ENCODE measurements at places on chromosomes 4 and X.

DNA sequence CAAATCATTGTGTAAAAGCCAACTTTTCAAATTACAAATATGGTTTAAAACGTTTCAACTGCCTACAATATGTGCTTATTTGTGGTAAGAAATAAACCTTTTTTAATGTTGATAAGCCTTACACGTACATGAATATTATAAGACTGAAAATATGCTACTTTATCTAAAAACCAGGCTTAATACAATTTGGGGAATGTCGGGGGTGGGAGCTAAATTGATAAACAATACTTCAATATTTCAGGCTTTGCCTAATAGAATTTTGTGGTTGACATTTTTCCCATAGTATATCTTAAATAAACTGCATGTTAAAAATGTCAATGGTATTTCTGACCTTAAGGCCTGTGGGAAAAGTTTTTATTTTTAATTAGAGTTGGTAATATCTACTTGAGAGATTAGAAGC lies 69.8 kb upstream of the SLIT2 start:
- no peak for DNase-seq

DNA sequence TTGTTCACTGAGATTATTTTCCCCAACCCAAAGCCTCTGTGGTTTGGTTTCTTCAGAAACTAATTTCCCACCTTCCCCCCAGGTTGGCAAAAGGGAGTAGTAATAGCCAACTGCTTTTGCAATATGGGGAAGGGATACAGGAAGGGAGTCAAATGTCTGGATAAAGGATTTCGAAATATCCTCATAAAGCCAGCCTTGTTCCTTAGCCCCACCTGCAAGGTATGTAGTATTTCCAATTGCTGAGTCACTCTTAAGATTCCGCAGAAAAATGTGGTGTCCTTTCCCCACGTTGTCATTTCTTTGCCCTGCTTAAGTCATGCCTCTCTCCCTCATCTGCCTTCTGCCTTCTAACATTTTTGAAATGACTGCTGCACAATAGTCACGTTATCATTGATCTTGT lies 138.8 kb upstream of the DCAF8L1 start:
- no peak for DNase-seq

DNA sequence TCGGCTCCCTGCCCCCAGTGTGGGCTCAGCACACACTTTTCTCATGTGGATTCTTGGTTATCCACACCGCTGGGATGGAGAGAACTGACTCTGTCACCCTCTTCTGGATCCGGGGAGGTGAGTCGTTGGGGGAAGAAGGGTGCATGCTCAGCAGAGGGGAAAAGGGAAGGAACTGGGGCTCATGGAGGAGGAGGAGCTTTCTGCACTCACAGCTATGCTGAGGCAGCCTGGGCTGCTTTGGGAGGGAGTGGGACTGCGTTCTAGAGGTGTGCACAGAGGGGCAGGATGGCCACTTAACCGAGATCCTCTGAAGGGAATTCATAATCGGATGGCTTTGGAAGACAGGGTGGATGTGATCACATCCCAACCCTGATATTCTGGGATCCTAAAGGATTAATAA lies 51.6 kb downstream of the RTL5 start:
- no peak for DNase-seq

DNA sequence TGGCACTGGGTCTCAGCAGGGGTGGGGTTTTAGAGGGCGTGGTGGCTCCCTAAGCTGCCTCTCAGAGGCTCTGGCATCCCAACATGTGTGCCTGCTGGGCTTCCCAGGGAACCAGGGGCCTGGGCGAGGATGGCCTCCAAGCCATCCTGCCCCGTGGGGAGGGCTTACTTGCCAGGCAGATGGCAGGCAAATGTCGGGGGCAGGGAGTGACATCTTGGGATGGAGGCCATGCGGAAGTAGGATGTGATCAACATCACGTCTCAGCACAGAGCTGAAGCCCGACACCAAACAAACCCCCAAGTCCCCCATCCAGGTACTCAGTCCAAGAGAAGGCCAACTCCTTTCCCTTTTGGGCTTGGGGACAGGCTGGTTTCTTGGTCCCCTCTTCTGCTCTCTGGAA lies 4.7 kb downstream of the L1CAM start:
- DNase-seq = no peak

- peak; percentile 61 for DNase-seq
Measured at GRCh38 chr4:98448908-98449307, 187.7 kb downstream of the RAP1GDS1 start.

GRCh38 chrX:40582811-40583210 lies 2.0 kb downstream of the ATP6AP2 start:
- DNase-seq = no peak

DNA sequence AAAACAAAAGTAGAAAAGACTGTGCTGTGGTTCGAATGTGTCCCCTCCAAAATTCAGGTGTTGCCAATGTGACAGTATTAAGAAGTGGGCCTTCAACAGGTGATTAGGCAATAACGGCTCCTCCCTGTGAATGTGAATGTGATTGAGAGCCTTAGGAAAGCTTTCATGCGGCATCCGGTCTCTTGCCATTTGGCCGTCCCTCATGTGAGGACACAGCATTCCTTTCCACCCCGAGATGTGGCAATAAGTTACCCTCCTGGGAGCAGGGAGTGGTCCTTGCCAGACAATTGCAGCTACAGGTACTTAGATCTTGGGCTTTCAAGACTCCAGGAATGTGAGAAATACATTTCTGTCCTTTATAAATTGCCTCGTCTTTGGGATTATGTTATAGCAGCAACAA lies 129.3 kb downstream of the CPEB2 start:
- DNase-seq = no peak

DNA sequence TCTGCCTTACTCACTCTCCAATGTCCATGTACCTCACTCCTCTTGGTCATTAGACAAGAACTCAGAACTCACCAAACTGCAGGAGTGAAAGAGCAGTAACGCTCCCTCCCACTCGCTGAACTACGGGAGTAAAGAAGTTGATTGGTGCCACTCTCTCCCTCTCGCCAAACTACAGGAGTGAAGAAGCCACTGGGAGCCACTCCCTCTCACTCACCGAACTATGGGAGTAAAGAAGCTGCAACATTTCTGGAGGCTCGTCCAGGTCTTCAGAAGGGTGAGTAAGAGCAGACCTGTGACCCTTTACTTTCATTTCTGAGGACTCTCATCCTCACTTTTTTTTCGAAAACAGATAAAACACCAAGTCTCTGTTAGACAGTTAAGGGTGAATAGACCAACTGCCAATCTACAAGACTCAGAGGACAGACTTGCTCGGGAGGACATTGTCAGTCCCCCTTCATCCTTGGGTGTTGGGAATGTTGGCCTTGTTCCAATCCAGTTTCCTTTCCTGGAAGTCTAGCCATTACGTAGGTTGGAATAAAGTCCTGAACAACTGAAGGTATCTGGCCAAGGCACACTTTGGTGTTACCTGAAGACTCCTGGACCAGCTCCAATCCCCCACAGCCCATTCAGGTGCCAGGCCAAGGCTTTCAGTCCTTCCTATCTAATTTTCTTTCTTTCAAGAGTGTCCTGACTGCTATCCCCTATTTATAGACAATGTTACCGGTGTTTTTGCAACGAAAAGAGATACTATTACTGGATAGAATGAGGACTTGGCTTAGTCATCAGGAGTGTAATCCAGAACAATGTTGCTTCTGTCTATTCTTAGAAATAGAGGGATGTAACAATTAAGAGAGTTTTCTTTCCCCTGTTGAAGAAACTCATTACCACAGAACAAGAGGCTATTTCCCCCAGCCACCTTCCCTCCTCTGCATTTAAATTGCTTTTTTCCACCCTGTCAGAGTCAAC lies 11.0 kb upstream of the COL25A1 start:
- no peak for DNase-seq

- DNase-seq = no peak
Measured at GRCh38 chr4:158877069-158877468, 108.2 kb downstream of the FNIP2 start.

DNA sequence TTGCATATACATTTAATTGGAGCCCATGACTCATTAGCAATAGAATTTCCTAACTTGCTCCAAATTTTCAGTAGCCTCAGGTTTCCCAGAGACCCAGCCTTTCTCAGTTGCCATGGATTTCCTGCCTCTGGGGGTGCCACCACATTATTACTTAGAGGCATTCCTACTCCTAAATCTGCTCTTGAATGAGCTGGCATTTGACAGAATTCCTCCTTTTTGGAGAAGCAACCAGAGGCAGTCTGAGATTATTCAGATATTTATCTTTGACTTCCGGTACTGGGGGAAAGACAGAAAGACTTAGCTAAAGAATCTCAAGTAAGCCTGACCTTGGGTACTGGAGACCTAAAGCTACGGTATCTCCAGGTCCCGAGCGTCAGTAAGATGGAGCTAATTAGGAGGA lies 76.3 kb downstream of the DCHS2 start:
- no peak for DNase-seq

DNA sequence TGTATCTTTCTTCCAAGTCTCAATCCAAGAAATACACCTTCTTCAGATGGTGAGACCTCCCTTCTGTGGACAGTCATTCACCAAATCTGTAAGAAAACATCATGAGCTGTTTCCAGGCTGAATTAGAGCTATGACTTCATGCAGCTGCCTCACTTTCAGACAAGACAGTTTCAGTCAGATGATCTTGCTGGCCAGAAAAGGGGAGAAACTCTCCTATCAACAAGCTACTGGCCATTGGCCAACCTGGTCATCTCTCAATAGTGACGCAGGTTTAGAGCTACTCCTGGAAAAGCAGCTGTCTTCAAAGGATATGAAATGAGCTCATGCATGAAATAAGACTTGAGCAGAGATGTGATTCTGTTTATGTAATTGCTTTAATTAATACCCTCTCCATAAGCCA lies 69.6 kb upstream of the NDP start:
- DNase-seq = peak; percentile 4

GRCh38 chr4:10925996-10926395 lies 241.4 kb upstream of the CLNK start:
- peak; percentile 29 for DNase-seq

DNA sequence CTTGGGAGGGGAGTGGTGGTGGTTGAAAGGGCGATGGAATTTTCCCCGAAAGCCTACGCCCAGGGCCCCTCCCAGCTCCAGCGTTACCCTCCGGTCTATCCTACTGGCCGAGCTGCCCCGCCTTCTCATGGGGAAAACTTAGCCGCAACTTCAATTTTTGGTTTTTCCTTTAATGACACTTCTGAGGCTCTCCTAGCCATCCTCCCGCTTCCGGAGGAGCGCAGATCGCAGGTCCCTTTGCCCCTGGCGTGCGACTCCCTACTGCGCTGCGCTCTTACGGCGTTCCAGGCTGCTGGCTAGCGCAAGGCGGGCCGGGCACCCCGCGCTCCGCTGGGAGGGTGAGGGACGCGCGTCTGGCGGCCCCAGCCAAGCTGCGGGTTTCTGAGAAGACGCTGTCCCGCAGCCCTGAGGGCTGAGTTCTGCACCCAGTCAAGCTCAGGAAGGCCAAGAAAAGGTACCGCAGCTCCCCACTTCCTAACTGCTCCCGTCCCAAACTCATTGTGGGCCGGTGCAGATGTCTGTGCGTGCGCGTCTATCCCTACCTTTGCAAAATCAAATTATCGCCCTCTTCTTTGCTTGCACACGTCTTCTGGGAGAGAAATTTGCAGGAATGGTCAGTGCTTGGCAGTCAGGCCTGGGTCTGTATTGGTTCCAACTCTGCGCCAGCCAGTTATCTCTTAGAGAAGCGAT lies 533 bp downstream of the IL15 start:
- peak; percentile 29 for DNase-seq

GRCh38 chr4:94135701-94136100 lies 72.0 kb upstream of the SMARCAD1 start:
- DNase-seq = peak; percentile 2

DNA sequence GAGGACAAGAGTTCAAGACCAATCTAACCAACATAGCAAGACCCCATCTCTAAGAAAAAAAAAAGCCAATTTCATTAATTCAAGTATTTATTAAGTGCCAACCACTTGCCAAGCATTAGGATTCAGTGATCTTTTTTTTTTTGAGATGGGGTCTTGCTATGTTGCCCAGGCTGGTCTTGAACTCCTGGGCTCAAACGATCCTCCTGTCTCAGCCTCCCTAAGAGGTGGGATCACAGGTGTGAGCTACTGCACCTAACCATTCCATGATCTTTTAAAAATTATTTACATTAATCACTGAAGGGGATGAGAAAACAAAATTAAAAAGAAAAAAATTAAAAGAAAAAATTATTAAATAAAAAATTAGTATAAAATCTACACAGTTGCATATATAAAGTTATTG lies 24.4 kb downstream of the HELQ start:
- no peak for DNase-seq

DNA sequence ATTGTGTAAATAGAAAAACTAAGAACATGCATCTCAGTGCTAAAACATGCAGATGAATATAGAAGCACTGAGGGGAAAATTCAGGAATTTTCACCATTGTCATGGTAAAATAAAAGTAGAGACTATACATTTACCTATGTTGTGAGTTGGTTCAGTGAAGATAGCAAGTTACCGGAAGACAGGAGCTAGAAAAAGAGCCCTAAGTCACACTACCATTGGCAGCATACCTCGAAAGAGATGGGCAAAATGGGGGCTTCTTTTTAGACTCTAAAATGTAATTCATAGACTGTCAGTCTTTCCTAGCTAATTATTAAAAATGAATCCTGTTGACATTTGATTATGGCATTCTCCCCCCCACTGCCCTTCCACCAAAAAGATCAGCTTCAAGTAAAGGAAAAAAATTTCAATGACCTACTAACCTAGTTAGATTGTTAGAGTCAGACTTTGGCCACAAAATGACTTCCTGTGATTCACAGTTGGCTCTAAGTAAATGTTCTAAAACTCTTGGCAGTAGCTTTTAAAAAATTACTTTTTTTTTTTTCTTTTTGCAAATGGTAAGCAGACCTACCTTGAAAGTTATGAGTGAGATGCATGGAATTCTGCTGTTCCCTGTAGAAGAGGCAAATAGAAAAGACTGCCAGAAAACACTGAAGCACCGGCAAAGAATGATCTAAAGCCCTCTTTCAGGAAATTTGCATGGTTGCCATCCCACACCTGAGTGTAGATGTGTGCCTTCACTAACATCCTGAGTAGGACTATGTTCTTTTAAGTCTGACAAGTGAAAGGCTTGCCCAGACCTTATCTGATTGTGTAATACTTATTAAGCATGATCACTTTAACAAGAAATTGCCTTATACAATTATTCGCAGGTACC lies 26.4 kb upstream of the ARSJ start:
- DNase-seq = peak; percentile 67

GRCh38 chr4:87045234-87045558 lies 110.4 kb downstream of the AFF1 start:
- DNase-seq = peak; percentile 43

- no peak for DNase-seq
Measured at GRCh38 chr4:150890246-150890645, 124.8 kb downstream of the LRBA start.

- no peak for DNase-seq
Measured at GRCh38 chr4:38994135-38994534, 38.1 kb downstream of the TMEM156 start.
